ENCODE measurements at places on chromosomes 6 and 20.

DNA sequence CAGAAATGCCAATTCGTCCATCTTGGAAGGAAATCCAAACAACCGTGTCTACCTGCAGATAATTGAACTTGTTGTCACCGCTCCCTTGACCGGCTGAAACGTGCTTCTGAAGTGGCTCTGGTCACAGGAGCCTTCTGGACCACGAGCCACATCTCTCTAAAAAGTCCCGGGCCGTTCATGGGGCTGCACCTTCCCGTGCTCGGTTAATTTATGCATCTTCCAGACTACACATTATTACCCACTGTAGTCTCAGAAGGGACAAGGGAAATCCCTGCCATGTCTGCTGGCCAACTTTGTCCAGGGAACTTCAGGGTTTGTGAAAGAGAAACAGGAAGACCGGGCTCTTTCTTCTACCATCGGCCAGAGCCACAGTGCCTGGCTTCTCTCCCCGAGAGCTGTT lies 63.4 kb upstream of the MPC1 start:
- DNase-seq, result no peak

DNA sequence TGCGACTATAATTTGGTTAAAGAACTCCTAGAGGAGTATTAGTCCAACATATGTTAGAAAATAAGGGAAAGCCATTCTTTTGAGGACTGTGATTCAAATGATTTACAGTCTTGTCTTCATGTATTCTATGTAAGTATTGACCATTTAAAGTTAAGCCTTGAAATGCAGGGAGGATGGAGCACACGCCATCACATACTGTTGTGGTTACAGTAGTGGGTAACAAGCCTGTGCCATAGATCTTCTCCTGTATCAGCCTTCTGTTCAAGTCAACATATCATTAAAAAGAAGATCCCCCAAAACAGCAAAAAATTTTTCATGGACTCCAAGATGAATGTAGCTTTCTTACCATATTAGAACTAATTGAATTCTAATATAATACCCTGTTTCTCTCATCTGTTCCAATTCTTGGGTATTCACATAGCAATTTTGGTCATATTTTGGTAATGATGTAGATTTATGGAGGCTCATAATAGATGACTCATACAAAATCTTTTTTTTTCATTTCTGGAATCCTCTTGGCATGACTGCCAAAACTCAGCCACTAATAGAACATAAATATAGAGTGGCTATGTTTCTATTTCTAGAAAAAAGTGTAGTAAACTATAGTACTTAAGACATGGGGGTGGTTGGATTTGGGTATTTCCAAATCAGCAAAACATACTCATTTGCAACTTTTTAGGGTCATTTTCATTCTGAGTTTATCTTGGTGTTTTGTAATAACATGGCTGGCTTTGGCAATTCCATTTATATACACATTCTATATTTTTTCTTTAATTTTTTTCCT lies 413.5 kb downstream of the BCKDHB start:
- no peak for DNase-seq

GRCh38 chr6:72699159-72699558 lies 77.3 kb downstream of the KCNQ5 start:
- DNase-seq, result no peak

- no peak for DNase-seq
Observed at GRCh38 chr6:13250703-13251102, 77.6 kb downstream of the TBC1D7 start.

GRCh38 chr6:14763616-14764015 lies 482.3 kb upstream of the JARID2 start:
- no peak for DNase-seq

DNA sequence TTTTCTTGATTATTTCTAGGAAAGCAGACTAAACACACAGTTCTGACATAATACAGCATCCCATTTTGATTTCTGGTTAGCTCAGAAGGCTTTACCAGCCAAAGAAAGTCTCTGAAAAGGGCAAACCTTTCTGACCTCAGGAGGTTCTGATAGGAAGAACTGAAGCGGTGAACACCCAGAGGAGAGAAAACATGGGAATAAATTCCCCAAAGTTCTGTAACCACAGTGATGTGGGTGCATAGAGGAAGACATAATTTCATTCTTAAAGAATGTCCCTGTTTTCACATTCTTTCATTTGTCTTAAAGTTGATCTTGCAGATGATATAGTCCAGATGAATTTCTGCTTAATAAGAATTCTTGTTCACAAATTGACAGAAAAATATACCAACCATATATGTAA lies 60.3 kb downstream of the RSPO3 start:
- no peak for DNase-seq

Measured in NCI-H774 (cell line).